ENCODE measurements at places on chromosomes 6 and 20.

DNA sequence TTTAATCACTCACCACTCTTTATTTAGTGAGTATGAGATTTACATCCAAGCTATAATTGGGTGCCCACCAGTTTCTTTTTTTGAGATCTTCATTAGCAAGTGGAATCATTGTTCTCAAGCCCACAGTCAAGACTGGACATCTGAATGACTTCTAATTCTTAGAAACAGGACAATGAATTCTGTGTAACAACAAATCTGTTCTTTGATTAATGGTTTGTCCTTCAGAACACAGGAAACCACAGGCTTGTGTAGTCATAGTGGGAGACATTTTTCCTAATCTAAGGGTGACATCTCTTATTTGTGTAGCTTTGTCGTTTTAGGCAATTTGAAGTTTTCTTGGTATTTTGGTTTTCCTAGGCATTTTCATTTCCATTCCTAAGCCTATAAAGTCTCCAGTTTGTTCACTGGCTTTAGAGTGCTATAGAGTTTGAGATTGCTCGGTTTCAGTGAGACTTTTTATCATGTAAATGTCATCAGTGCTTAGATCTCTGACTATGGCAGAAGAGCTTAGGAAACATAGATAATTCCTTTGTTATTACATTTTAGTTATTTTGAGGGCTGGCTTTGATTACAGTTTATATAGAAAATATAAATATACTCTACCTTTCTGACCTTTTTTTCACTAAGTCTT lies 903.9 kb upstream of the MAP3K7 start:
- DNase-seq, result no peak

- DNase-seq, result no peak
These were observed 76.7 kb downstream of the FOXC1 start for GRCh38 chr6:1686117-1687098.

GRCh38 chr6:136410201-136411024 lies 120.8 kb upstream of the BCLAF1 start:
- DNase-seq, result no peak

DNA sequence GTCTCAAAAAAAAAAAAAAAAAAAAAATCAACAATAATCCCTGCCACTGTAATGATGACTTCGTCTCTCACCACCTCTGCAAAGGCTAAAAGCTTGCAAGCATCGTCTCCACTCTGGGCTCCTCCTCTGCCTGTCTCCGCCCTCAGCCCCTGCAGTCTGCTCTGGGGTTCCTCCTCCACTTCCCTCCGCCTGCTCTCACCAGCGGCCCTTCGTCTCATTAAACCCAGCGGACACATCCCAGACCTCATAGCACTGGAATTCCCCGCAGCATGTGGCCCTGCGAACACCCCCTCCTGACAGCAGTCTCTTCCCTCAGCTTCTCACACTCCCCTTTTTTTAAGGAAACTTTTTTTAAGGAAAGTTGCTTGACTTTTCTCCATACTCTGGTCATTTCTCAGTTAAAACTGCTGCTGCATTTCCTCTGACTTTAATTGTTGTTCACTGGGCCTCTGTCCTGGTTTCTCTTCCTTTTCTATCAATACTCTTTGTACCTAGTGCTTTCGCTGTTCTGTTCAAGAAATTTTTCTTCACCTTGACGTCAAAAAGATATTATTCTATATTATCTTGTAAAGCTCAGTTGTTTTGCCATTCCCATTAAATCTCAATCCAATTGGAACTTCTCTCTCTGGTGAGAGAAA lies 70.9 kb upstream of the PLEKHG1 start:
- no peak for DNase-seq

DNA sequence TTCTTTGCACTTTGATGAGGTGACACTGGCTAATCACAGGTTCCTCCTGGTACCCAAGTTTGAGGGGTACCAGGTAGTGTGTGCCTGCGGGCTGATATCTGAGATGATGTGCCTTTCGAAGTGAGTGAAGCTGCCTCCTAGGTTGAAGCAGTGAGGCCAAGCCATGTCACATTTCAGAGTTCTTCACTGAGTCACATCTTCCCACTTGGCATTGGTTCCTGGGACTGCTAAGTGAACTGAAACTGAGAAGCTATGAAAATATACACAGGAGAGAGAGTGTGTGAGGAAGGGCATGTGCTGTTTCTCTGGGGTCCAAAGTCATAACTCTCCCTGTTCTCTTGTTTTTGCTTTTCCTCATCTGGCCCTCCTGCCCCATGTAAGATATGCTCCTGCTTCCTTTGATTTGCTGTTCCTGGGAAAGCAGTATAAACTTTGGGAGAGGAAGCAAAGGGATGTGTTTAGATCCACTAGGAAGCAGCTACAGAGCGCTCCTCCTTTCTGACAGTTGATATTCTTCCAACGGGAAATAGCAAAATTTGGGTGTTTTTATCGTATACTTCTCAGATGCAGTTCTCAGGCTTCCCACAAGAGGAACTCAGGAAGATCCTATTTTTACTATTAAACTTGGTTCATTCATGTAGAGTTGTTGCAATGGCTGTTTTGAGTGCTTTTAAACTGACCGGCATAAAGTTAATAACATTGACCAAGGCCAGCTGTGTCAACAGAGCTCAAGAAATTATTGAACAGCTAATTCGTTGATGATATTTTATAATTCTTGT lies 153.7 kb downstream of the MOXD1 start:
- DNase-seq, result no peak

- no peak for DNase-seq
These were observed 17.1 kb downstream of the MRPL14 start for GRCh38 chr6:44110005-44110676.

DNA sequence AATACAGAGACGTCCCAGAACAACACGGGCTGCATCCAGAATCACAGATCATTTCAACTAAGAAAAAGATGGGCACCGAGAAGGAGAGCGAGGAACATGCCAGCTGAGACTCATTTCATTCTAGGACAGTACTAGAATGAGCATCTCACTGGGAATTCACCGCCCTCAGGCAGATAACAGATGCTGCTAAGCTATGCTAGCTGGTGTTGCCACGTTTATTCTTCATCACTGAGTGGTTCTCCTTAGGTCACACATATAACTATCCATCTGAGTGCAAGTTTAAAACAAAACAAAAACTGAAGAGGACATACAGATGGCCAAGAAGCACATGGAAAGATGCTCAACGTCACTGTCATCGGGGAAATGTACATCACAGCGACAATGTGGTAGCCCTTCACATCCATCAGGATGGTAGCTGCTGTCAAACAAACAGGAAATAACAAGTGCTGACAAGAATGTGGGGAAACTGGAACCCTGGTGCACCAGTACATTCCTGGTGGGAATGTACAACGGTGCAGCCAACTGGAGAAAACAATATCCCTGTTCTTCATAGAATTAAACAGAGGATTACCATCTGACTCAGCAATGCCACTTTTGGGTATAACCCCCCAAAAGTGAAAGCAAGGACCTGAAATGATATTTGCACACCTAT lies 97.6 kb downstream of the SLC22A23 start:
- DNase-seq, result no peak

DNA sequence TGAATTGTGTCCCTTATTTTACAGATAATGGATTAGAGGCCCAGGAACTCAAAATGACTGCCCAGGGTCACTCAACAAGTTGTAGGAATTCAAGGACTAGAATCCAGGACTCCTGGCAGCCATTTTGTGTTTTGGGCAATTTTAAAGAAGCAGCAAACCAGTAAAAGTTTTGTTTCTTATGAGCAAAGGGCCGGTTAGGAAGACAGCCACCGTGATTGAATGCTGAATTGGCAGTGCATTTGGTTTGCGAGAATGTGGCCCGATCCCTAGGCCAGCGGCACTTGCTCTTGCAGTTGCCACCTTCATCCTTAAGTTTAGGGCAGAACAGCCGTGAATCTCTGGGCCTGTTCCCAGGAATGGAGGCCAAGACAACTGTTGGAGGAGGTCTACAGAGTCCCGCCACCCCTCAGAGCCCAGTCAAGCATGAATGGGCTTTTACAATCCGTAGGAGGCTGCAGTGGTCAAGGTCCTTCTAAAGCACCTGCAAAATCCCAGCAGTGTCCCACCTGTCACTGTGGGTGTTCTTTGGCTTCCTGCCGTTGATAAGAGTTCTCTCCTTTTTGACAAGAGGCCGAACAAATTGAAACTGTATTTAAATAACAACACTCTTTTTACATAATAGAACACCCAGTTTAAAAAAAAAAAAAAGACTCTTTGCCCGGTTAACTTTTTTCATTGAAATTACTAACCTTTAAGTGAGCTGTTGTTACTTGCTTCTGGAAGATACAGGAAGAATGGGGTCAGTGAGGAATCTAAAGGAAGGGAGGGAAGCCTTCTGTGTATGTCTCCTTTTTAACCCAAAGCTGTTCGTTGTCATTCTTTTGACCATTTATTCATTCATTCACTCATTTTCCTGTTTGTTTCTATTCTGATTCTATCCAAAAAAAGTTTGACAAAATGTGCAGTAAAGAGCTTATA lies 68.7 kb downstream of the PHACTR2 start:
- DNase-seq, result no peak

DNA sequence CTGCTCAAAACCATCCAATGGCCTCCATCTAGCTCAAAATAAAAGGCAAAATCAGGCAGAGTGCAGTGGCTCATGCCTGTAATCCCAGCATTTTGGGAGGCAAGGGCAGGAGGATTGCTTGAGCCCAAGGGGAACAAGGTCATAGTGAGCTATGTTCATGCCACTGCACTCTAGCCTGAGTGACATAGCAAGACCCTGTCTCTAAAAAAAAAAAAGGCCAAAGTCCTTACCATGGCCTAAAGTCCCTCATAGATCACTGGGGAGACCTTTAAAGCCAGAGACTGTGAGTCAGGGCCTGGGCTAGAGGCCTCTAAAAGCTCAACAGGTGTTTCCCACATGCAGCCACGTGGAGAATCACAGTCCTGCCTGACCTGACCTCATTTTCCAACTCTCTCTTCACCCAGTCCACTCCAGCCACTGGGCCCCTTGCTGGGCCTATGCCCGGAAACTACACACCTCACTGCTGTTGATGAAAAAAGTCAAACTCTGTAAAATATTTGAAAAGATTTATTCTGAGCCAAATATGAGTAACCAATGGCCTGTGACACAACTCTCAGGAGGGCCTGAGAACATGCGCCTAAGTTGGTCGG lies 28.2 kb upstream of the TAB2 start:
- DNase-seq, result no peak

DNA sequence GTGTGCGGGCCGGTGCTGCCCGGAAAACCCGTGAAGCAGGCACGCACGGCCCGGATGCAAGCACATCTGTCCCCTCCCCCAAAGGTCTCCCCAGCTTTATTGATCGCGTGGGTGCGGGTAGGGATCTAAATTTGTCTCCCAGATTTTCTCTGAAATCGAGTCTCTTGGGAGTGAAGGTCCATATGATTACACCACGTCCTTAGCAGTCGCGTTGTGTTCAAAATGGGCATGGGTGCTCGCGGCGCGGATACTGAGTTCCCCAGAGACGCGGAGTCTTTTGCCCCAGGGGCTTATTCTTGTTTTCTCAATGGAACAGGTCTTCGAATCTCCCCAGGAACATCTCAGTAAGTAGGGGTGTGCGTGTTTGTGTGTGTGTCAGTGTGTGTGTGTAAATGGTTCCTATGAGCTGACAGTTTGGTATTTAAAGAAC lies 2.8 kb upstream of the ZNF292 start:
- DNase-seq, result no peak

DNA sequence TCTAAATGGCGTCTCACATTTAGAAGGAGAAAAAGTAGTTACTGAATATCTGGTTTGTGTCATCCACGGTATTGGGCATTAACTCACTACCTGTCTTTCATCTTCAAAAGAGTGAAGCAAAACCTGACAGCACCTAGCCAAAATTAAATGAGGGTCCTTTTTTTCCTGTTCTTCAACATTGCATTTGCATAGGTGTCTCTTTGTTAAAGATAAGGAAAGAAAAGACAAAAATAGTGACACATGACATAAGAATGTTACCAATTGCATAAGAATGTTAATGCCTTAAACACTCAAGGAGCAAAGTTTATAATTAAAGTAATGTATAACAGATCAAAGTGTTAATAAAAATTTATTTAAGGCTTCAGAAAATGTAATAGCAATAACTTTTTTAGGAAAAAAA lies 61.4 kb upstream of the MANEA start:
- DNase-seq, result no peak

GRCh38 chr6:26531897-26532296 lies 6.3 kb upstream of the HMGN4 start:
- DNase-seq, result no peak

GRCh38 chr6:154532426-154532825 lies 21.9 kb upstream of the CNKSR3 start:
- DNase-seq, result no peak

Measured in stimulated activated CD8-positive, alpha-beta memory T cell treated with anti-CD3 and anti-CD28 coated beads, Interleukin-7, amount 100 ng/mL, for 4 hours (primary cell).